ENCODE measurements at places on chromosomes 11 and 22.

GRCh38 chr11:79937676-79938334, 497.0 kb upstream of the TENM4 start:
- no peak for DNase-seq

- DNase-seq: no peak
Measured at GRCh38 chr22:43183496-43184277, 3.2 kb downstream of the TTLL12 start.

GRCh38 chr11:73019996-73020395, 122.1 kb downstream of the FCHSD2 start:
- DNase-seq: no peak

DNA sequence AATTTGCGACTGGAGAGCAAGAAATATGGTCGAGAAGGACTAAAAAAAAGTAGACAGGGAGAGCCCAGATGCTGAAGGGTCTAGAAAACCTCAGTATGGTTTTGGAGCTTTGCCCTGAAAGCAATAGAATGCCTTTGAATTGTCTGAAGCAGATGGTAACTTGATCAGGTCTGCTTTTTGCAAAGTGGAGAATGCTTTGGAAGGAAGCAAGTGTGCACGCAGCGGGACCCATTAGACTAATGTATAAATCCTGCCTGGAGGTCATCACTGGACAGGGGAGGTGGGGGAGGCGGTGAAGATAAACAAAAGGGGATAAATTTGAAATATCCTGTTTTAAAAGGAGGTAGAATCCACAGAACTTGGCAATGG, 757 bp upstream of the HINFP start:
- no peak for DNase-seq

GRCh38 chr22:21815357-21815756, 52.1 kb downstream of the MAPK1 start:
- no peak for DNase-seq

- no peak for DNase-seq
Measured at GRCh38 chr11:125180413-125181305, 16.1 kb downstream of the PKNOX2 start.

GRCh38 chr11:118213781-118214180, 11.0 kb downstream of the JAML start:
- DNase-seq: no peak

DNA sequence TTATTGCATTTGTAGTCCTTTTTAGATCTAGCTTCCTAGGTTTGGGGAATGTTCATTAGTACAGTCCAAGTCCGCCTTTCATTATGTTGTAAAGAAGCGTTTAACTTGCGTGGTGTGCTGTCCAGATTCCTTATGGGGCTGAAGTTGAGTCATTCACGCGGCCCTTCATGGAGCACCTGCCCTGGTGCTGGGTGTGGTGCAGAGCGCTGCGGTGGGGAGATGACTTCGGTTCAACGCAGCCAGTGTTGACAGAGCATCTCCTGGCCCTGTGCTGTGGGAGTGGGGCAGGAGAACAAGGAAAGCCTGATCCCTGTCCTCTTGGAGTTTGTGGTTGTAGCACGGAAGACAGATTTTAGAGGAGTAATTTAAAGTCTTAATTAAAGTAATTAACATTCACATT, 152.0 kb downstream of the TBC1D22A start:
- DNase-seq: no peak

DNA sequence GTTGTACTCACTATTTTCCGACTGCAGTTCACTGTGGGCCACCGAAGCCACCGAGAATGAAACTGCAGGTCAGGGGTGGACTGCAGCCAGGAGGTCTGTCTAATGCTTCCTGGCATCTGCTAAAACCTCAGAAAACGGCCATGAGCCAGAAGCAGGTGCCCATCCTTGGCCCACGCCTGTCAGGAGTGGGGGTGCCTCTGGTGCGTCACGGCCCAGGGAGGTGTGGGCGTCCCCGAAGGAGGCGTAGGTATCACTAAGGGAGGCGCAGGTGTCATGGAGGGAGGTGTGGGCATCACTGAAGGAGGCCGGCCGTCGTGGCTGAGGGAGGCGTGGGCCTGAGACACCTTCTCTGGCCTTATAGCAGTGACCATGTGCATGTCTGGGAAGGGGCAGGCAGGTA, 456.2 kb downstream of the TBC1D22A start:
- no peak for DNase-seq

DNA sequence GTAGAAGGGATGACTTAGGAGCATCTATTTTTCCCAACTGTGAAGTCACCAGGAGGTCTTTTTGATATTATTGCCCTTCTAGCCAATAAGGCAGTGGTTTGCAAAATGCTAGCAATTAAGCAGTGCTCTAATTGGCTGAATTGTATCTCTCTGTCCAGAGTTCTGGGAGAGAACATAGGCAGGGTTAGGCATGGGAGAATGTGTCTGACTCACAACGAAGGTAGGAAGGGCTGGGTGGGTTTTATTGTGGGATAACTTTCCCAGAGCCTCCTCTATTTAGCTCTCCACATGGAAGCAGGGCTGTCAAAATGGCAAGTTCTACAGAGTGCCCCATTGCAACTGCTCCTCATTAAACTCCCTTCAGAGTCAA, 415.9 kb upstream of the CADM1 start:
- no peak for DNase-seq

- peak; percentile 14 for DNase-seq
Measured at GRCh38 chr11:99117603-99118002, 96.9 kb downstream of the CNTN5 start.

DNA sequence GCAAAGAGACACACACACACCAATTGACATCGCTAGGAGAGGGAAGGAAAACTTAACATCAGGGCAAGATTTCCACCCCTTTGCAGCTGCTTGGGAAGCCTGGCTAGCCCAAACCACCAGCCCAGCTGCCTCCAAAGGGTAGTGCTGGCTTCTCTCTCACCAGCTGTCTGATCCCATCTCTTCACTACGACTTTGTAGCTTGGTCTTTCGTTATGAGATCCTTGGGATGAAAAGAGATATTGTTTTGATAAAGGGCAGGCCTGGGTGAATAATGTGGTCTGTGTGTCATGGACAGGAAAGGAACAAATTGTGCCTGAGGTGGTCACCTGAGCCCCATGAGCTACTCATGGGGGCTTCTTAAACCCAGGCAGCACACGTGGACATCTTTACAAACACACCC, 101.9 kb downstream of the ARL14EP start:
- no peak for DNase-seq

- no peak for DNase-seq
Measured at GRCh38 chr11:126634963-126635362, 279.5 kb downstream of the ST3GAL4 start.

- DNase-seq: peak; percentile 4
Measured at GRCh38 chr11:92954003-92954402, 15.4 kb upstream of the MTNR1B start.

DNA sequence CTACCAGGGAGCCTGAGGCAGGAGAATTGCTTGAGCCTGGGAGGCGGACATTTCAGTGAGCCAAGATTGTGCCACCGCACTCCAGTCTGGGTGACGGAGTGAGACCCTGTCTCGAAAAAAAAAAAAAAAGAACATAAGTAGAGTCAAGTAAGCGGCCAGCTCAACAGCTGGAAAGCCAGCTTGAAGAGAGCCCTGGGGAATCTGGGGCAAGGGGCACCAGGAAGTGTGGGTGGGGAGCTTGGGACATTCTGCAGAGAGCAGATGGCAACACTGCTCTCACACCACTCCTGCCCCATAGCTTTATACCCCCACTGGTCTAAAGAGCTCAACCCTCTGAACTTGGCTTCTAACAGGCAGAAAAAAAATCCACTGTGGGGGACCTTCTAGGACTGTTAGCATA, 505.6 kb downstream of the BUD13 start:
- no peak for DNase-seq

DNA sequence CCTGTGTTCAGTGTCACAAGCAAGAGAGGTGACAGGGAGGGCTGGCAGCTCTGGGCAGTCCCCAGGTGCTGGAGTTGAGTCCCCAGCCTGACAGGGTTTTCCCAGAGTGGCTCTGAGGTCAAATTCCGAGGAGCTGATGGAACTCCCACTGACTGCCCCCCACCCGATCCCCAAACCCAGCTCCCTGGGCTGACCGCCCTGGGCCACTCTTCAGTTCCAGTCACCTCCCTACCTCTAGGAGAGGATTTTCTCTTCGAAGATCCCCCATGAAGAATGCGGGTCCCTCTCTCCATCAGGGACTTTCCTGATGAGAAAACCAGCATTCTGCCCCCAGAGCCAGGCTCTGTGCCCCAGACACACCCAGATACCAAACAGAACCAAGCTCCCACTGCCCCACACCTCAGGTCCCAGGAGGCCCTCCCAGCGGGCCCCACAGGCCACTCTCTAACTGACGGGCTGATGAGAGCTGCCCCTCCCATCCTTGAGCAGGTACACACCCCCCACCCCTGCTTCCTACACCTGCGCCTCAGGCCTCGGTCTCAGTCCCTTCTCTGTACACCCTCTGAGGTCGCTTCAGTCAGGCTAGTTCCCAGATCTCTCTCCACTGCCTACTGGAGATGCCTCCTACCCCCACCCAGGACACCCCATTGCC, 12.1 kb upstream of the RAC2 start:
- no peak for DNase-seq

- DNase-seq: no peak
Measured at GRCh38 chr22:43624144-43624998, 187.7 kb downstream of the EFCAB6 start.

GRCh38 chr11:128397362-128397761, 190.0 kb downstream of the ETS1 start:
- DNase-seq: no peak

GRCh38 chr11:44006917-44007361, 40.8 kb upstream of the ACCSL start:
- no peak for DNase-seq

DNA sequence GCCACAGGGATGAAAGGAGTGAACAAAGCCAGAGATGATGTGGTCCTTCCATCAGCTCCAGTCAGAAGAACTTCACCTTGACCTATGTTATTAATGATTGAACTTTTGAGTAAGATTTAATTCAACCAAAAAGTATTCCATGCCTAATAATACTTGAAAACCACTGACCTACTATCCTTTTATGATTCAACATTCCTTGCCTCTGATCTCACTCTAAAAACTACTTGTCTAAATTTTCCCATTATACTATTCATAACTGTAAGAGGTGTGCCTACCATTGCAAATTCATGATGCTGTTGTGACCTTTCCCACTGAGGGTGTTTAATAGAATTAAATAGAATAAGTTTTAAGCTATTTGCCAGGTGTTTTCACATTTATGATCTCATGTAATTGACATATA, 164.7 kb upstream of the GUCY1A2 start:
- no peak for DNase-seq

DNA sequence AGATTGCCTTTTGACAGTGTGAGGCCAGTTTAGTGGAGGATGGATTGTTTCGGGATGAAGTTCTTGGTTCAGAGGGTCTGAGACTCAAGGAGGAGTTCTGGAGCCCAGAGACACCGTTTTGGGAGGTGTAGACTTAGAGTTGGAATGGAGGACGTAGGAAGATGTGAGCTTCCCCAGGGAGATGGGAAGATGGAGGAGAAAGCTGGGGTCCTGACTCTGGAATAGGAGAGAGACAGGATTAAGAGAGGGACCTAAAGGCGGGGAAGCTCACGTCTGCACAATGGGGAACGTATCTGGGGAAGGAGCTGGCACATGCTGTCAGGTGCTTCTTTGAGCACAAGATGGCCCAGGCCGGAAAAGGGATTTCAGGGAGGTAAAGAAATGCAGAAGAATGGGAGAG, 71.3 kb upstream of the CLDN5 start:
- no peak for DNase-seq

DNA sequence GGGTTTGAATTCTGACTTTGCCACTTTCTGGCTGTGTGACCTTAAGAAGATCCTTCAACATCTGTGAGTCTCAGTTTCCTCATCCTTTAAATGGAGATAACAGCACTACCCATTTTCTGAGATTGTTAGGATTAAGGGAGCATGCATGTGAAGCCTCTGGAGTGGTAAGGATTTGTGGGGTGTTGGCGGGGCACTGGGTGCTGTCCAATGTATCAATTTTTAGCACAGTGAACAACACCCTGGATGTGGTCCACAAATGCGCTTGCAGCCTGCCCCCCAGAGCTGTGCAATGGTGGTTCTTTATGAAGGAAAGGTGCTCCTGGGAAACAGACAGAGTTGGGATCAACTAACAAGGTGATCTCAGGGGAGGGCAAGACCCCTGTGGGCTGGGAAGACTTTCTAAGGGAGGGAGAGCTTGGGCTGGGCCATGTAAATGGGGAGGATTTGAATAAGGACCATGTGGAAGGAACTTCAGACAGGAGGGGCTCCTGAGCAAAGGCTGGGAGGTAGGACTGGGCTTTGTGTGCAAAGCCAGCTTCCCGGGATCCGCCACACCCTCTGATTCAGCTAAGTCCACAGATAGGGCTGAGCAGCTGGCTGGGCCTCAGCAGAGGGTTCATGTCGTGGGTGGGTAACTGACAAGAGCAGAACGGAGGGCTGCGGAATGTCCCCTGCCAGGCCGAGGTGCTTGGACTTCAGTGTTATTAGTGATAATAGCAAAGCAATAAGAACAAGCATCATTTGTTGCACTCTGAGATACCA, 22.7 kb upstream of the RASD2 start:
- DNase-seq: no peak

- no peak for DNase-seq
Measured at GRCh38 chr22:44898236-44898635, 111.6 kb downstream of the PHF21B start.

Data from GM23338 (cell line).